ENCODE measurements at places on chromosomes 1 and 21.

- no peak for DNase-seq
These were observed 119.5 kb upstream of the COA6 start for GRCh38 chr1:234253732-234254131.

DNA sequence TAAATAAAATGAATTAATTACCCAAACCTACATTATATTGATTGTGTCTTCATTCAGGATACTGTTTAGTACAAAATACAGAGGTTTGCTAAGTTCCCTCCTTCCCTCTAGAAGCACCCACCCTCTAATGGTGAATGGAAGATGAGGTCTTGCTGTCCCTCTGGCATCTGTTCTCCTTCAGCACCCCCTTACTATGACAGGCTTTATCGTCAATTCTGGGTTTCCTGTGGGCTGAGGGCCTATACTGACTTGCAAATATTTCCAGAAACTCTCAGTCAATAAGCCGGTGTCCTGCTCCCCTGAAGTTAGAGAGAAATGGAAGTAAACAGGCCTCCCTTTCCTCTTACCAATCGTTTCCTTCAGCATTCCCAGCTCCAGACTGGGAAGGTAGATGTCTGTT lies 13.2 kb downstream of the LAX1 start:
- DNase-seq, result no peak

- no peak for DNase-seq
These were observed 11.9 kb upstream of the PKNOX1 start for GRCh38 chr21:42962380-42963007.

DNA sequence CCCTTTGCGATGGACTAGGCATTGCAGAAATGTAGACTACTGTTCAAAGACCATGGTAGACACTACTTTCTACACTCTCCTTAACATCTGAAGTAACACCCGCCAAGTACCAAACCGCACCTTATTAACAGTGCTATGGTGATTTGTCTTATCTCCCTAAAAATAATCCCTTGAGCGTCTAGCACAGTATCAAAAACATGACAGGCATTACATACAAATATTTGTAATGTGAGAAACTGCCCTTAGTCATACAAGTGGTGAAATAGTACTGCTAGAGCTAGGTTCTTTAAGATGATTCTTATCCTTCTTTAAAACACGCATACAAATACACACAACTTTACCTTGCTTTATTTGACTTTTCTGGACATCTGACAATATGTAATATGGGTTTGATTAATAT lies 27.2 kb downstream of the PUM1 start:
- no peak for DNase-seq

DNA sequence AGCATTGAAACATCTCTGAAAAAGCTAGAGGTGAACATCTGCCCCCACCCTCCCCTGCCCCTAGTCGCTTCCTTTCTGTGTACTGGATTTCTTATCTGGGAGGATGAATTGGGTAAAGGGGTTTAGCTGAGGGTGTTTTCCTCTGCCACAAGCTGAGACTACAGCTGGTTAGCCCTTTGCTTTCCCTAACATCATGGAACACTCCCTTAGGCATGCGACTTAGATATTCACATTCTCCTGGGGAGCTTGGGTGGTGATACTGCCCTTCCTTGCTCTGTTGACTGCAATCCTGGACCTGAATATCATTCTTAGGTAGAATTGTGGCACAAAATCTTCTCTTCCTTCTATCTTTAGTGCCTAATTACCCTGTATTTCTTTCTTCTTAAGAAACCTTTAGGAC lies 117.4 kb upstream of the KIAA0040 start:
- no peak for DNase-seq

- DNase-seq, result no peak
These were observed 35.8 kb downstream of the CELF3 start for GRCh38 chr1:151680826-151681225.

GRCh38 chr1:168665975-168666374 lies 63.0 kb downstream of the DPT start:
- no peak for DNase-seq

- no peak for DNase-seq
These were observed 16.2 kb upstream of the FAAP20 start for GRCh38 chr1:2210786-2211185.

DNA sequence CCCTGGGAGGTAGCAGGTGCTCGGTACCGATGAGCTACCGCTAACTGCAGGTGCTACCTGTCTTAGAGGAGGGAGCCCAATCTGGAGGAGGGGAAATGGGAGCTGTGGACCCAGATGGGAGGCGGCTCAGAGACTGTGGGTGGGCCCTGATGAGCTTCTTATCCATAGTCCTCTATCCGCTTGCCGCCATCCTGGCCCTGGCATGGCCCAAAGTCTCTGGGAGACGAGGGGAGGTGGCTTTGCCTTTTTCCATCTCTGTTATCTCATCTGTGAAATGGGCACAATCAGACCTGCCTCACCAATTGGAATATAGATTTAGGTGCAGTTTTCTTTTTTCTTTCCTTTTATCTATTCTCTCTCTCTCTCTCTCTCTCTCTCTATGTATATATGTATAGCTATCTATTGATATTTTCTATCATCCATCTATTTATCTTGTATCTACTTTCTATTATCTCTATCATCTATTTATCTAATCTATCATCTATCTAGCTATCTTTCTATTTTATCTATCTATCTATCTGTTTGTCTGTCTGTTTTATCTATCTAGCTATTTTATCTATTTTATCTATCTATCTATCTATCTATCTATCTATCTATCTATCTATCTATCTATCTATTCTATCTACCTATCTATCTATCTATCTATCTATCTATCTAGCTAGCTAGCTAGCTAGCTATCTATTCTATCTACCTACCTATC lies 16.5 kb downstream of the TNFRSF1B start:
- no peak for DNase-seq

GRCh38 chr1:231861541-231862481 lies 235.2 kb downstream of the DISC1 start:
- DNase-seq, result no peak

GRCh38 chr1:218219460-218219859 lies 65.6 kb upstream of the RRP15 start:
- no peak for DNase-seq

GRCh38 chr1:89692601-89693521 lies 59.9 kb downstream of the LRRC8C start:
- DNase-seq, result no peak

All from activated CD4-positive, alpha-beta T cell treated with anti-CD3 and anti-CD28 coated beads for 4 hours (primary cell).